ENCODE measurements at places on chromosomes 3 and 15.

- no peak for DNase-seq
Measured at GRCh38 chr15:100073982-100074381, 267.8 kb downstream of the ADAMTS17 start.

- no peak for DNase-seq
Measured at GRCh38 chr15:71085809-71086208, 29.5 kb upstream of the THSD4 start.

DNA sequence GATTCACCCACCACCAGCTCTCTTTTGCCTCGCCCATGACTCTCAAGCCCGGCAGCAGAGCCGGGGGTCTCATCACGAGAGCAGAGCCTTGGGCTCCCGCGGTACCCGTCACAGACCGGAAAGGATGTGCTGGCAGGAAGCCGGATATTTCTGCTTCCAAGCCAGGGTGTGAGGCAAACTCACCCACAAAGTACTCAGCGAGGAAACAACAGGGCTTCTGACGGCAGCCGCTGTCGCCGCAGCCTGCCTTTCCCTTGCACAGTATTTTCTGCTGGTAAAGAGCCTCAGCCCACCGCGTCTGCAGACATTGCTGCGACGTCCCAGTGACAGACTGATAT is 119.9 kb downstream of the NSMCE3 start:
- DNase-seq: no peak

GRCh38 chr3:170107941-170108340 is 70.1 kb downstream of the GPR160 start:
- no peak for DNase-seq

GRCh38 chr3:183324083-183324482 is 71.0 kb downstream of the B3GNT5 start:
- no peak for DNase-seq

DNA sequence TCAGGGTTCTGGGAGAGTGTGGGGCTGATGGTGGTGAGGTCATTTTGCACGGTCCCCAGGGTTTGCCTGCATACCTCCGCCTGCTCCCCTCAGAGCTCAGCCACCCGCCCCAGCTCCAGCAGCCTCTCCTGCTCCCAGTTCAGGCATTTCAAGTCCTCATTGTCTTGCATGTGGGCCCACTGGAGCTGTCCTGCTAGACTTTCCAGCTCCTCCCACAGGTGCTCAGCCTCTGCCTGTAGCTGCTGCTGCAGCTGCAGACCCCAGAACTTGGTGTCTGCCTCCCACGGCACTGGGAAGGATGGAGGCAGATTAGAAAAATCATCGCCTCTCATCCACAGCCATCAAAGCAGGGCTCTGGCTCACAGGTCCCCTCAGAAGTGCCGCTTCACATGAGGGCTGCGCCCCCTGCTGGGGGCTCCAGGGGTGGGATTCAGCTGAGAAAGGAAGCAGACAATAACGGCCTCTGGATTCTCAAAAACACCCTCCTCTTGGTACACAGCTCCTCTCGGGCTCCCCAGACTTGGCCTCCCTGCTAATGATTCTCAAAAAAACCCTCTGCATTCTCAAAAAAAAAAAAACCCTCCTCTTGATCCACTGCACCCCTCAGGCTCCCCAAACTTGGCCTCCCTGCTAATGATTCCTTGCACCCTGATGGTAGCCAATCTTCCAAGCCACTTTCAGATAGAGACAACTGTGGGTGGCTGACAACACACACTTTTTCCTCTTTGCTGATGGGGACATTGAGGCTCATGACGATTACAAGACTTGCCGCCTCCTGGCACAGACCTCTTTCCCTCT is 89.3 kb upstream of the C2CD4B start:
- peak; percentile 41 for DNase-seq

- DNase-seq: no peak
Measured at GRCh38 chr3:5297895-5298294, 110.4 kb downstream of the EDEM1 start.

DNA sequence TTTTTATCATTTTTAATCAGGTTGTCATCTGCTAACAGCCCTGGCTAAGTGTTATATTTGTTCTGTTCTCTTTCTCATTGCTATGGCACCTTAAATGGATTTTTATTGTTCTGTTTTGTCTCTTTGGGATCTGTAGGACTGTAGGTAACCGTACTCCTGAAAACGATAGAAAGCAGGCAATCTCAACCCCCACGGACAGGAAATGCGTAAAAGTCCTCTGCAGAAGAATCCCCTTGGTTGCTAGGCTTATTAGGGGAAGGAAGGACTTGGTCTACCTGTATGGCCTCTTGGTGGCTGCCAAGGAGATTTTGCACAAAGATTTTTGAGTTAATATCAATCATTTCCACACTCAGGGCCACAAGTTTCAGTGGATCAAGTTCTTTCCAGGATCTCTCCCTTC is 571.9 kb upstream of the ZNF385D start:
- no peak for DNase-seq

DNA sequence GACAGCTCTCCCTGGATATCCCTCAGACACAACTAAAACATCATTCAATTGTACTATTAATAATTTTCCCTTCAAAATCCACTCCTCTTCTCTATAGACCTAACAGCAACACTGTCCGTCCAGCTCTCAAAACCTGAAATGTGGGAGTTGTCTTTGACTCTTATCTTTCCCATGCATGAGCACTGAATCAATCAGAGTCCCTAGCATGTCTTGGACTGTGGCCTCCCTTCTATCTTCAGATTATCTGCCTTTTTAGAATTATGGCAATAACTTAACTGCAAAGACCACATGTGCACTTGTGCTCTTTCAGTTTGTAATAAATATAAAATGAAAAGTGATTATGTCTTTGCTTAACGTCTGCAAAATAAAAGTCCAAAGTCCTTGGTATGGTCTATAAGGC is 107.0 kb downstream of the UBE3A start:
- no peak for DNase-seq

DNA sequence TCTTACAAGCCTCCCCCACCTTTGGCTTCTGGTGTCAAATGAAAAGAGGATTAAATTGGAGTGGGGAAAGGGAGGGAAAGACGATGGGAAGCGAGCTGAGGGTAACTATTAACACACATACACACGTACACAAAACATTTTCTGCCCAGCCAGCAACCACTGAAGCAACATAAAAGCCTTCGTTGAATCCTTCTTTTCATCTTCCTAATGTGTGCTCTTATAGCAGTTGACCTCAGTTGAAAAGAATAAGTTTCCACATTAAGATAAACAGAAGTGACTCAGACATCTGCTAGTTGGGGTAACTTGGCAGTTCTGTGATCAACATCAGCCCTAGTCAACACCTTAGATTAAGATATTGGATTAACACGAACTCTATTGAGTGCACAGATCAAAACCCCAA is 558.5 kb downstream of the MECOM start:
- no peak for DNase-seq

- DNase-seq: no peak
Measured at GRCh38 chr3:196726788-196727675, 12.6 kb upstream of the PAK2 start.

GRCh38 chr15:69474291-69474690 is 21.7 kb downstream of the RPLP1 start:
- DNase-seq: no peak

DNA sequence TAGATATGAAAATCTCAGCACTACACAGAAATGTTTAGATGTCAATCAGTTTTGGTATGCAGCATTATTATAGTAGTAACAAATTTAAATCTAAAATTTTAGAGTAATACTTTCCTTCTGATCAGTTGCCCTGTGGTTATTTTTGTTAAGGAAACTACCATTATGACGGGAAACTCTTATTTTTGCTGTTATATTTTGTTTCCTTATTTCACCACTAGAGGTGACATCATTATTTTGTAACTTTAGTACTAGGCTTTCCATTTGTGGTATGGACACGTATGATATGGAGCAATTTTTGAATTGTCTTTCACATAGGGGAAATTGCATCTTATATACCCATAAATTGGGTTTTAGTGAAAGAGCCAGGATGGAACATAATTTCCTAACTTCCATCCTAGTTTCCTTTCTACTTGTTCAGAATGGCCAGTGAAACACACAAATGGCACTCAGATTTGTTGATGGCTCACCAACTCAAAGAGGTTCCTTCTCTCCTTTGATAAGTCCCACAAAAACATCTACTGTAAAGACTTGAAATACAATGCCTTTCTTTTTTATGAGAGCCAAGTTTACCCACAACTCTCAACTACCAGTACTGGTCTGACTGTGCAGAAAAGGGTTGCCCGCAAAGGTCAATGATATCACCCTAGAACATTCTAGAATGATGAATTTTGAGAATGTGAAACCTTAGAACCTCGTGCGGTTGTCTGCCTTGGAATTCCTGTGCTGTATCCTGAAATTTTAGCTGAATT is 19.4 kb upstream of the PPP4R2 start:
- DNase-seq: no peak

- DNase-seq: no peak
Measured at GRCh38 chr3:98739266-98739665, 23.9 kb upstream of the ST3GAL6 start.

DNA sequence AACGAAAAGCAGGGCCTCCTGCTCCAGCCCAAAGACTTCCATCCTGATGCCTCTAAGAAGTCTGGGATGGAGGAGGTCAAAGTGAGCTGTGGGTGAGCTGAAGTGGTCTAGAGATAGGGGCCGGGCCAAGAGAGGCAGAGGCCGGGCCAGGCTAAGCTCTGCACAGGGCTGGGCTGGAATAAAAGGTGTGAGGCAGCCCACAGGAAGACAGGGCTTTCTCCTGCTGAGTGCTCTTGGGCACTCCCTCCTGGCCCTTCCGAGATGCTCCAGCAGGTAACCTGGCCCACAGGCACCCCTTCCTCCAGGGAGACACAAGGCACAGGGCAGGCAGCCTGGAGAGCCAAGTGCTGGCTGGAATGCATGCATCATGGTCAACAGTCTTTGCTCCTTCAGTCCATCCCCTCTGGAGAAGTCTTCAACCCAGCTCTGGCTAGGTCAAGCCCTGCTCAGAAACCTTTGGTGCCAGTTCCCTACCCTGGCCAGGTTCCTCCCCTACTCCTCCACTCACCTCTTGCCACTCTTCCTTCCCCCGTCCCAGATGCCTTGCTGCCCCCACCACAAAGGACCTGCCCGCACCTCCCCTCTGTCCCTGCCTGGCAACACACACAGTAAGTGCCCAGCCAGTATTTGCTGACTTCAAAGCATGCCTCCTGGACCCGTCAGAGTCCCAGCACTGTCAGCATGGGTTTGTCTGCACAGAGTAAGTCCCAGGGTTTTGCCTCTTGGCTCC is 93.6 kb downstream of the SEC22A start:
- no peak for DNase-seq

DNA sequence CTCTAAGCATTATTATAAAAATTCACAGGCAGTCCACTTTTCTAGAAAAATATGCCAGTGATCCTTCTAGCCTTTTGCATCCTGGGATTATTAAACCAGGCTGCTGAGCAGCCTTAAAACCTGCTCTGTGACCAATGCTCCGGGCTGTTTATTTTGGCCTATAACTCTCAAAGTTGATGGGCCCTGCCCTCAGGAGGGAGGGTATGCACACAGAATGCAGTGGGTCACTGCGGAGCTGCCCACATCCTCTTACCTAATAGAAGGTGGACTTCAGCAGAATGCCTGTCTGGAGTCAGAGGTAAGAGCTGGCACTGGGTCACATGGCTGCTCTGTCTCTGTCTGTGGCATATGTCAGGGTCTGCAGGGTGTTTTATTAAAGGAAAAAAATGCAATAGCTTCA is 26.0 kb downstream of the CPNE4 start:
- DNase-seq: no peak

DNA sequence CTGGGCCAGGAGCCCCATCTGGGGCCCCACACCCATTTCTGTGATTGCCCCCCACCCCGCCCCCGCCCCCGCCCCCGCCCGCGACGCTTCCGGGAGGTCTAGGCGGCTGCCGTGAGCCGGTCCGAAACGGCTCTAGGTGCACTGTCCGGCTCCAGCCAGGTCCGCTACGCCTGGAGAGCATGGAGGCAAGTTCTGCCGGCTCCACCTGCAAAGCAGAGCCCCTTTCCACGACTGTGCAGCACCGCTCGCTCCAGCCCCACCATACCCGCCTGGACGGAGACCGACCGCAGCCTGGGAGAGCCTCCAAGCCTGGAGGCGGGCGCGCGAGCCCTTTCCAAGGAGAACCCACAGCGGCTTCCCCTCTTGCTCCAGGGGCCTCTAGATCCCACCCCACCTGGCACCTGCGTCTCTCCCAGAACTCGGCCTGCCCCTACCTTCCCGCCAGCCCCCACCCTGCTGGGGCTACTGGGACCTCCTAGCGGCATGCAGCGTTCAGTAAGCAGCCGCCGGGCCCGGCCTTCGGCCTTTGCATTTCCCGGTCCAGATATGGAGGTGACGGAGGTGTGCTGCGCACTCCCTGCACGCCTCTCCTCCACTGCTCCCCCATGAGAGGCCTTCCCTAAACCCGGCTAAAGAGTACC is 66.2 kb downstream of the KLF13 start:
- DNase-seq: no peak

DNA sequence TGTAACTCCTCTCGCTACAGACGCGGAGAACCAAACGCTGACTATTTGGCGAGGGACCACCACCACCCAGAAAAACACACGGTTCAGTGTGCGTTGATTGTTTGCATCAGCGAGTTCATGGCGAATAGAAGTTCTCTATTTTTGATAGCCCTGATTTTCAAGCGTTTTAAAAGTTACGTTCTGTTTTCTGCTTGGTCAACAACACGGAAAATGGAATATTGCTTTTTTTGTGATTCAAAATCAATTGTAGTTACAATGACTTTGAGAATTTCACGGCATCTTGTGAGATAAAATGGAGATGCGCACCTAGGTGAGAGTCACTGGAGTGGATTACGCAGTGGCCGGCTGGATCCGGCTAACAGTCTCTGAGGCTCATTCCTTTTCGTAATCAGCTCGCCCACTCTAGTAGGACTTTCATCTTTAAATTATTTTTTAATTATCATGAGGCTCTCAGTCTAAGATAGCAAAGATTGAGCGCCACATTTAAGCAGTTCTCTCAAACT is 54.8 kb downstream of the CCDC54 start:
- DNase-seq: no peak

DNA sequence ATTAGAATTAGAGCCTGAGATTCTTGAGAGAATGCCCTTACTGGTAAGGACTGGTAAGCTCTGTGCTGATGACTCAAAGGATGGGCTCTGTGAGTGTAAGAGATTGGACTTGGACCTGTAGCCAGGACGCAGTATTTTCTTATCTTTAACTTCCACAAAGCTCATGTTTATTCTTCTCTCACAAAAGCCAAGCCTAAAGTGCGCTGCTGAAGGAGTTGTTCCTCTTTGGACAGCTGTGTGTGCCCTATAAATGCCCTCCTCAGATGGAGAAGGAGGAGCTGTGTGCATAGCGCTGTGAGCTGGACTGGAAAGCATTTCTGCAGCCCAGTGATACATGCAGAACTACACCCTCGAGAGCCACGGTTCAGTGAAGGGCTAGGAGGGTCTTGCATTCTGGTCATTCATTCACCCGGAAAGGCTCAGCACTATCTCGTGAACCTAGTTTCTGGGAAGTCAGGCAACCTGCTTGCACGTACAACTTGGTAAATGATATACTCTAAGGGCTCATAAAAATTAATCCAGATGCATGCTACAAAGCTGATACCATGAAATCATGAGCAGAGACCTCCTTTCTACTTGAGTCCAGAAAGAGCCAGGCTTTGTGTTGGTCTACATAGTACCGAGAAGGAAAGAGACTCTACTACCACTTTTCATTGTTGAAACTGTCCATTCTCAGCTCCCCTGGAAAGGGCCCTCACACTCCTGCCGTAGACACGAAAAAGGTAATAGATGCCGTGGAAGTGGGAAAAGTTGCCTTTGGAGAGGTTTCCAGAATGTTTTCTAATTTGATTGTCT is 103.0 kb upstream of the TBL1XR1 start:
- DNase-seq: no peak
